ENCODE measurements at places on chromosomes 16 and 17.

GRCh38 chr16:85774136-85774535, 23.2 kb upstream of the C16orf74 start:
- DNase-seq, result no peak

DNA sequence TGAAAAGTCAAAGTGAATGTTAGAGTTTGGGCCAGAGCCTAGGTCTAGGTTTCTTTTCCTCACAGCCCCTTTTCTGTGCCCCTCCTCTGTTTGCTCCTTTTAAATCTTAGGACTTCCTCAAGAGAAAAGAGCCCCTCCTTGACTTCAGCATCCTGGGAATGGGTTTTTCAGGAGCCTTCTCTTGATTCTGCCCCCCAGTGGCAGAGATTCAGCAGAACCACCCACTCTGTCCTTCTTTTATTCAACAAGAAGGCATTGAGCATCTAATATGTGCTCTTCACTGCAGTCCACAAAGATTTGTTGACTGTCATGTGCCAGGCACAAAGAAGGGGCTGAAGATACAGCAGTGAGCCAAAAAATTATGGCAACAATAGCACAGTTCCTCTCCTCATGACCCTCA, 270.8 kb upstream of the CDH5 start:
- no peak for DNase-seq

DNA sequence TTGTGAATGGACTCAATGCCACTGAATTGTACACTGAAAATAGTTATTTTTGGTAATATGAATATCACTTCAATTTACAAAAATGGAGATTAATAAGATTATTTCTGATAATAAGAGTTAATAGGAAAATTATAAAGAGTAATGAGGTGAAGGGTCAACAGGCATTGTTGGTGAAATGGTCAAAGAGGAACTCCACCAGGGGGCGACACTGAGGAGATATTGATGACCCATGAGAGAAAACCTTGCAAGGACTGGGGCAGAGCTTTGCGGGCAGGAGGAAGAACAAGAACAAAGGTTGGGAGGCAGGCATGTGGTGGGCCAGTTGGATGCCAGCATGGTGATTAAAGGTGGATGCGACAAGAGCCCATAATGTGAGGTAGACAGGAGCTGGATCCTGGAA, 74.0 kb upstream of the XYLT1 start:
- DNase-seq, result no peak

- DNase-seq, result no peak
These were observed at the start of gene CACNA1H for GRCh38 chr16:1152651-1153259. Gene CACNA1H, plus strand, starts transcription at chr16:1153106. Its CDS starts 632 bp downstream, at chr16:1153738.

DNA sequence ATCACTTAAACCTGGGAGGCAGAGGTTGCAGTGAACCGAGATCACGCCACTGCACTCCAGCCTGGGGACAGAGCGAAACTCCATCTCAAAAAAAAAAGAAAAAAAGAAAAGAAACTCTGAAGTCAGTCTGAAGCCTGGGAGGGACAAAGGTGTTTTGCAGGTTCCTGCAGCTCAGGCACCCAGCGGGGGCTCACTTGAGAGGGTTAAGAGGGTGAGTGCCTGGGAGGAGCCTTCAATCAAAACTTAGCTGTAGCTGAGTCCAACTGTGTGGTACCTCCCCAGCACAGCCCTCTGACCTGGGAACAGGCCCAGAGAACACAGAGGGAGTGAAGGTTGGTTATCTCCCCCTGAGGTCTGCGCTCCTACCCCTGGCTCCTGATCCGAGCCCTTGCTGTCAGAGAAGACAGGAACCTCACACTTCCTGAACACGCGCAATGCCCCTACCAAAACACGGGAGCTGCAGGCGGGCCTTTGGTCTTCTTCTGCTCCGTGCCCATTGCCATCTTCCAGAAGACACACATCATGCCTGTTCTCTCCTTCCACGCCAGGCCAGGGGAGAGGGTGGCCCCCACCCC, 20.4 kb upstream of the ZC3H18 start:
- no peak for DNase-seq

DNA sequence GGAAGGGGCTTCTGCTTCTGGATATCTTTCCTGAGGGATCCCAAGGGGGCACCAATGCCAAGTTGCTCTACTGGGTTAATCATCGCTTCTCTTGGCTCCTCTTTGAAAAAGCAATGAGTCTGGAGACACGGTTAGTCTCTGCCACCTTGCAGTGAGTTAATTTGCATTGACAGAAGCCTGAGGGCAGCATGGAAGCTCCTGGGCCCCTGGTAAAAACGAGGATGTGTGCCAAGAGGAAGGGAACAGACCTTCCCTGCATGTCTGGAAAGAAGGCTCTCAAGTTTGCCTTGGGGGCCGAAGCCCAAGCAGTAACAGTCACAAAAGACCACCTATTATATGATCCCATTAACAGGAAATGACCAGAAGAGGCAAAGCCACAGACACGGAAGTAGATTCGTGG, 86.7 kb downstream of the IRX5 start:
- no peak for DNase-seq

DNA sequence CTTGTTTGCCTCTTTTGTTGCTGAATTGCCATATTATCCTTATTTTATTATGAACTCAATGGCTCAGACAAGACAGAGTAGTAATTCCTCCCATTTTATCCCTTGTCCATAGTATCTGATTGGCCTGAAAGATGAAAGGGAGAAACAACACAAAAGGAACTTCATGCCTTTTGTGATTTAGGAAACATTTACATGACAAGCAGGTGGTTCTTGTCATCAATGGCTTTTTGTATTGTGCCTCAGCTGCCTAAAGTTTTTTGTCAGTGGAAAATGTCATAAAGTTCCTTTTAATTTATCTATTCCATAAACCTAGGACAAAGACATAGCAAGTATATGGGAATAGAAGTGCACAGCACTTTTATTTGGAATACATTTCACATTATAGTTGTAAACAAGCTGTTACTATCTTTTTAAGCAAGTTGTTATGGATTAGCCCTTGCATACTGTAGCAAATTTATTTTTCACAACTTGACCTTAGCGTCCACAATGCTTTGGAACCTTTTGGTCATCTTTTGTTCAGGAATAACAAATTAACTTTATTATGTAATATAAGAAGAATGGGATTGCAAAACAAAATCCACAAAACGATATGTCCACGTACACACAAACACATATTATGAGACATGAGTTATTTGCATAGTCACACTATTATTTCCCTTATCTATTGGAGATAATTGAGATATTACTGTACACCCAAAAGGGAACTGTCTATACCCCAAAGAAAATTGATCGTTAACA, 12.4 kb upstream of the MPHOSPH6 start:
- no peak for DNase-seq

GRCh38 chr16:19785512-19786130, 67.5 kb downstream of the IQCK start:
- no peak for DNase-seq

GRCh38 chr17:3890082-3890877, 2.6 kb downstream of the CAMKK1 start:
- DNase-seq, result peak; percentile 81

DNA sequence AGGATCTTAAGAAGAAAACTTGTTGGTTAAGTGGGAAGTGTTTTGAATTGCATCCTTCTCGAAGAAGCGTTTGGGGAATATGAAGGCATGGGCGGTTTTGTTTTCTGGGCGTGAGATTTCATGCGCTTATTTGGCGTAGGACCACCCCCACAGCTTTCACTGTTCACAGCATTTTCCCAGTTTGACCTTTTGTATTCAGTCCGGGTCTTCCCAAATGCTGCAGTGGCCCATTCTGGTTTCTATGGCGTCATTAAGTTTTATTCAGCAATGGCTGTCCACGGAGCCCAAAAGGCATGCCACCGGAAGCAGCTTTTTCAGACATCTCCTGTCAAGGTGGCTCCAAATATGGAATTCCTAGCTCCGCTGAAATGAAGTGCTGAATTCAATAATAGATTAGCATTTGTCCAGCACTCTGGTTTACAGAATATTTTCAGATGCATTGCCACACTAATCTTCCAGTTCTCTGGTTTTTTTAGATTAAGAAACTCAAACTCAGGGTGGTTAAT, 90.6 kb upstream of the FBXO47 start:
- DNase-seq, result no peak

DNA sequence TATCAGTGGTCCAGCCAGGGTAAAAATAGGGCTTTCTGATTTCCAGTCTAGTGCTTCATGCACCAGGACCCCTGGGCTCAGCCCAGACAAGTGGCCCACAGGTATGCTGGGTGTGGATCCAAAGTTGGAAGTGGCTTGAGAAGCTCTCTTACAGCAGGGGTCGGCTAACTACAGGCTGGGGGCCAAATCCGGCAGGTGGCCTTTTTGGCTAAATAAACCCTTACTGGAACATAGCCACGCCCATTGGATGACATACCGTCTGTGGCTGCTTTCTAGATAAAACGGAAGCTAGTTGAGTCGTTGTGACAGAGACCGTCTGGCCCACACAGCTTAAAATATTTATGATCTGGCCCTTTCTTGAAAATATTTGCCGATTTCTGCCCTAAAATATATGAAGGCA, 119.0 kb upstream of the CDC42EP4 start:
- no peak for DNase-seq

DNA sequence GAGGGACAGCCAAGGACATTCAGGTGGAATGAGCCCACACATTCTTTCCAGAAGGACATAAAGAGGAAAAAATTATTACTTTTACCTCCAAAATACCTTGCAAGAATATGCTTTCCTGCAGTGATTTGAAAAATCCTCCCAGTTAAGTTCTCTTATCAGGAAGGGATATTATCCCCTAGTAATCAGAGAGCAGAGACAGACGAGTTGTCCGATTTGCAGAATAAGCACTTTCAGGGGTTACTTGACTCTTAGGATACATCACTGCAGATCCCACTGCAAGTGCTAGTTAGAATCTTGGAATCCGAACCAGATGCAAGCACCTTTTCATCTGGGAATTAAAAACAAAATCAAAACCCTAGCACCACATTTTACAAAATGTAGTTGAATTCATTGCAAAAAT, 33.6 kb downstream of the FOXL1 start:
- DNase-seq, result no peak

- DNase-seq, result no peak
These were observed 566.6 kb upstream of the CDH8 start for GRCh38 chr16:62602790-62603189.

DNA sequence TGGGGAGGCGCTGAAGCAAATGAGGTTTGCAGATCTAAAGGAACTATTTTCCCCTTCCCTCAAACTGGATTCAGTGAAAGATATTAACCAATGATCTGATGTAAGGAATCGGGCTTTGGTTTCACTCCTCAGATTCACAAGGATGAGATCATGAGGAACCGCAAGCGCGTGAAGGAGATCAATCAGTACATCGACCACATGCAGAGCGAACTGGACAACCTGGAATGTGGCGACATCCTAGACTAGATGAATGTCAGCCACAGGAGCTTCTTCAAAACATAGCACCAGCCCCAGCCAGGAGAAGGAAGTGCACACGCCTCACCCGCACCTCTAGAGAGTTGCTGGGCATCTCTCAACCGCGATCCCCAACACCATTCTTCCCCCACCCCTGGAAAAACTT, 22.5 kb downstream of the ATPAF2 start:
- no peak for DNase-seq

GRCh38 chr16:27230562-27231001, 27.3 kb downstream of the KDM8 start:
- DNase-seq, result no peak

DNA sequence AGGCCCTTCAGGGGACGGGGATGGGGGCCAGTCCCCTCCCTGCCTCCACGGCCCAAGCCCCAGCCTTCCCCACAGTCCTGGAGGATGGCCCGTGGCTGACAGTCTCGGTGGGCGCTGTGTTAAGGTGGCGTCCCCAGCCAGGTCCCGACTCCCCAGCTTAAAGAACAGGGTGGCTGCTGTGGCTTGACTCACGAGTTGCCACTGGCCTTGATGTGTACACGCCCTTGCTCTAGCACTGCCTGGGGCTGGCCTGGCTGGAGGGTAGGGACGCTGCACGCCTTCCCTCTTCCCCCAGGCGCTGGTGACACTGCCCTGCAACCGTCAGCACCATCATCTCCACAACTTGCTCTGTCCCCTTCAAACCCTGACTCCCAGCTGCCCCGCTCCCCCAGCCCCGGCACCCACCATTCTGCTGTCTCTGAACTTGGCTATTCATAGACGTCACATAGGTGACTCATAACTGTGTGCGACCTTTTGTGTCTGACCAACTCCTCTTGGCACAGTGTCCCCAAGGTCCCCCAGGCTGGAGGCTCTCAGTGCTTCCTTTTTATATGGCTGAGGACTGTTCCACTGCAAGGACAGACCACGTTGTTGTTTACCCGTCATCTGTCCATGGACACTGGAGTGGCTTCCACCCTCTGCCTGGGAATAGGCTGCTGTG, 6.3 kb downstream of the GNPTG start:
- no peak for DNase-seq

- no peak for DNase-seq
These were observed 100.0 kb downstream of the XYLT1 start for GRCh38 chr16:17370731-17371285.

DNA sequence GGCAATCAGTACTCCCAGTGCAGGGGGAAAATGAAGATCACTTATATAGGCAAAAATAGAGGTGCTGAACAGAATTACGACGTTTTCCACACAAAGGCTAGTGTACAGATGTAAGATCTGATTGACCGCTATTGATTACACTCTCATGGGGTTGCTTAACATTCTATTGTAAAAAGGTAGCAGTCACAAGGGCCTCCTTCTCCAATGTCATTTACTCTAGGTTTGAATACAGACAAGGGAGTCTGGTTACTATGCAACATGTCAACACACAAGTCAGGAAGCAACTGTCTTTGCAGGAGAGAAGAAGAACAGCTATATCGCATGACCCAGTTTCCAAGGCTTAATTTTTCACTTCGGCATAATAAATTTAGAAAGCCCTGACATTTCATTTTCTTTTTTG, 7.9 kb downstream of the KRT37 start:
- no peak for DNase-seq

- DNase-seq, result peak; percentile 56
These were observed at the start of gene VWA3A for GRCh38 chr16:22092143-22092933. Gene VWA3A, plus strand, starts transcription at chr16:22092541. Its CDS starts 97 bp downstream, at chr16:22092638.

DNA sequence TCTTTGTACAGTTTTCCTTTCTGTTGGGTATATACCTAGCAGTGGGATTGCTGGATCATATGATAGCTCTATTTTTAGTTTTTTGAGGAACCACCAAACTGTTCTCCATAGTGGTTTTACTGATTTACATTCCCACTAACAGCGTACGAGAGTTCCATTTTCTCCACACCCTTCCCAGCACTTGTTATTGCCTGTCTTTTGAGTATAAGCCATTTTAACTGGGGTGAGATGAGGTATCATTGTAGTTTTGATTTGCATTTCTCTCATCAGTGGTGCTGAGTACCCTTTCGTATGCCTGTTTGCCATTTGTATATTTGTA, 887 bp upstream of the EVI2B start:
- no peak for DNase-seq

DNA sequence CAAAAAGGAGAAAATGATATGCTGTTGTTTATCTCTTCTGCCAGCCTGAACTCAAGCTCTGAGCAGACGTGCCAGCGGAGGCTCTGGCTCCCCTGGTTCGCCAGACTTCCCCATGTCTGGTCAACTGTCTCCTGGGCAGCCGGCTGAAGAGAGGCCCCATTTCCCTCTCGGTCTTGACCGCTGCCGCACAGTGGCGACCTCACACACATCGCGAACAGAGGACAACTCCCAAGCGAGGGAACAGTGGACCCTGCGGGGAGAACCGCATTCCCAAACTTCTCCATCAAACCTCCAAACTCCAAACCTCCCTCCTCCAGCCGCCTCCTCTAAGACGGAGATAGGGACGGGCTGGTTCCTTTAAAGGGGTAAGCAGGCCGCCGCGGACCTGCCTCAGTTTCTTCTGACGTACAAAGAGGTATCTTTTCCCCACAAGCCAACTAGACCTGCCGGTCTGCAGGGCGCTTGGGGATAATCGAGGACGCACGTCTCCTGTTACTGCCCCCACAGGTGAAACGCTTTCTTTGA, 24.9 kb upstream of the RFFL start:
- no peak for DNase-seq
